ENCODE measurements at places on chromosomes 3 and 15.

DNA sequence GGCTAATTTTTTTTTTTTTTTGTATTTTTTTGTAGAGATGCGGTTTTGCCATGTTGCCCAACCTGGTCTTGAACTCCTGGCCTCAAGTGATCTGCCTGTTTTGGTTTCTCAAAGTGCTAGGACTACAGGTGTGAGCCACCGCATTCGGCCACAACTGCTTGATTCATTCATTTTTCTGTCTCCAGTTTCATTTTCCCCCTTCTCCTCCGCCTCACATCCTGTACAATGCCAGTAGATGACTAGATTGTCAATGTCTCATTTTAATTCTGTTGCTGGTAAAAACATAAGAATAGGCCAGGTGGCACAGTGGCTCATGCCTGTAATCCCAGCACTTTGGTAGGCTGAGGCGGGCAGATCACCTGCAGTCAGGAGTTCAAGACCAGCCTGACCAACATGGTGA, 12.0 kb upstream of the ZNF592 start:
- no peak overlapping the region for H3K4me3 ChIP-seq
- no peak for DNase-seq
- H3K36me3 ChIP-seq, result no peaks in the 10 kb centered on the region
- no peaks in the 10 kb centered on the region for H3K27me3 ChIP-seq
- H3K27ac ChIP-seq, result peak overlapping the region; percentile 85

GRCh38 chr15:71304681-71305080, 189.4 kb downstream of the THSD4 start:
- H3K36me3 ChIP-seq, result no peaks in the 10 kb centered on the region
- no peak for DNase-seq
- H3K27me3 ChIP-seq, result no peaks in the 10 kb centered on the region
- H3K27ac ChIP-seq, result no peak overlapping the region
- H3K4me3 ChIP-seq, result no peak overlapping the region

GRCh38 chr3:24154013-24154695, 209.1 kb downstream of the NR1D2 start:
- no peak overlapping the region for H3K4me3 ChIP-seq
- no peaks in the 10 kb centered on the region for H3K27me3 ChIP-seq
- DNase-seq, result no peak

DNA sequence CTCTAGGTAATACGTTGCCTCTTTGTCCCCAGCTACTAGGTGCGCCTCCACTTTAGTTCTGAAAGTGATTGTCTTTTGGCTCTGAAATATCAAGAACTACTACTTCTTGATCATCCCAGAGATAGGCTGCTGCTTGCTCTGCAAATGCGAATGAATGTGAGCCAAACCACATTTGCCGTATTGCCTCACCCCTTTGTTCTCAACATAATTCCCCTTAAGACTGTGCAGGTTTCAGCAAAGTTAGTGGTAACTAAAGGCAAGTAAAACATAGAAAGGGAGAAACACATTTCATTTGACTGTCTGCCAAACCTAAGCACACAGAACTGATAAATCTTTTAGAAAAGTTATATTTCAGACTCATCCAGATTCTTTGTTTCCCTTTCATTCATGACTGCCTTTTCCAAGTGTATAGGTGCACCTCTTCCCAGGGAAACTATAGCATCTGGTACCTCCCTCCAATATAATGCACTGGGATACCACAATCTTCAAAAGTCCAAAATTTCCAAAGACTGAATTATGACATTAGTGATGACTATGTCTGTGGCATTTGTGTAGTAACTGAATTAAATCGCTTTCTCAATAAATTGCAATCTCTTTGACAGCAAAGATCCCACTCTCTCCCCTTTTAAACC, 720.6 kb upstream of the CBLB start:
- H3K36me3 ChIP-seq, result no peaks in the 10 kb centered on the region
- no peaks in the 10 kb centered on the region for H3K27me3 ChIP-seq
- no peak overlapping the region for H3K27ac ChIP-seq
- no peak for DNase-seq

DNA sequence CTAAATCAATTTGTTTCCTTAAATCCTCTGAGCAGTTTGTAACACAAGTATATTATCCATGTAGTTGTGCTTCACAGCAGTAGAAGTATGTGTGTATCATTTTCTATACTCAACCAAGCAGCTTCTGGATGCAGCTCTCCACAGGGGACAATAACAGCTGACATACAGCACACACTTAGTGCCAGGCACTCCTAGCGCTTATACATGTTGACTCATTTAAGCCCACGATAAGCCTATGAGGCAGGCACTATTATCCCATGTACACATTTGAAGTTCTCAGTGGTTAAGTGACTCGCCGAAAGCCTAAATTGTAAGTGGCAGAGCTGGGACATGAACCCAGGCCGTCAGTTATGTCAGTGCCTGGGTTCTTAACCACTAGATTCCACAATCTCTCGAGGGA, 20.3 kb upstream of the LPP start:
- H3K36me3 ChIP-seq, result no peaks in the 10 kb centered on the region
- DNase-seq, result no peak
- H3K27me3 ChIP-seq, result no peaks in the 10 kb centered on the region
- H3K27ac ChIP-seq, result no peak overlapping the region

DNA sequence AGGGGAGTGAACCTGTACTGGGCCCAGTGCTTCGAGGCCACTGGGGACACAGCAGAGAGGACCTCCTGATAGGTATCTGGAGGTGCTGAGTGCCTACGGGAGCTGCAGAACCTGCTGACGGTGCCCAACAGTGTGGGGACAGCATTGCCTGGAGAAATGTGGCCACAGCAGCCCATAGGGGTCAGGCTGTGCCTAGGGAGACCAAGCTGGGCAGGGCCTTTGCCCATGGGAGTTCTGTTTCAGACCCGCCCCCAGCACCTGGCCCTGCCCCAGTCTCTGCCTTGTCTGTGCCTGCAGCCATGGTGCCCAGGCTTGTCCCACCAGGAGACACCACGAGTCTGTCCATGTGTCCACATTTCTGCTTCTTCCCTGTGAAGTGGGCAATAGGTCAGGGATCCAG, 15.3 kb upstream of the RPL32 start:
- no peak overlapping the region for H3K27ac ChIP-seq
- DNase-seq, result no peak
- H3K4me1 ChIP-seq, result no peaks in the 10 kb centered on the region
- no peaks in the 10 kb centered on the region for H3K27me3 ChIP-seq

GRCh38 chr3:51445544-51446280, 54.1 kb downstream of the DCAF1 start:
- no peaks in the 10 kb centered on the region for H3K4me1 ChIP-seq
- H3K27me3 ChIP-seq, result no peaks in the 10 kb centered on the region
- H3K4me3 ChIP-seq, result no peak overlapping the region

DNA sequence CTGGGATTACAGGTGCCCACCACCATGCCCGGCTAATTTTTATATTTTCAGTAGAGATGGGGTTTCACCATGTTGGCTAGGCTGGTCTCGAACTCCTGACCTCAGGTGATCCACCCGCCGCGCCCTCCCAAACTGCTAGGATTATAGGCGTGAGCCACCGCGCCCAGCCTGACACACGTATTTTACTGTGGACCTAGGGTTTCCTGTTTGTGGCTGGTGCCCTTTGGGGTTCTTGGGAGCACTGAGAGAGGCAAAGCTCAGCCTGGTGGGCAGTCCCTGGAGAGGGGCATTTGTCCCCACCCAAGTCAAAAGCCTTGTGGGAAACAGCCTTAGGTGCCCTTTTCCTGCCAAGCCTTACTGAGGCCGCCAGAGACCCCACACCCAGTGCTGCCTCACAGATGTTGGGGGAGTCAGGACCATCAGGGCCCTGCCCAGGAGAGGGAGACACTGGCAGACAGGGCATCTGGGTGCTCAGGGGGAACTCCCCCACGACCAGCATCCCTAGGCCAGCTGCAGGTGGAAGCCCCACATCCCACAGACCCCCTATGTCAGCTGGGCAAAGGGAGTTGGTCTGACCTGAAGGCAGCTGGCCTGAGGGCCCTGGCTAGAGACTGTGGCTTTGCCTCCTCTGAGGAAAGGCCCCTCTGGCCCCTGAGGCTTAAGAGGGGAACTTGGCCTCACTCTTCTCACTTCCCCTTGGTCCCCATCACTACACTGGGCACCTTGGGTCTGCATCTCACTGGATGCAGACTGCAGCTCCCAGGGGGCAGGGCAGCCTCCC, 35.1 kb downstream of the DNAH1 start:
- H3K4me3 ChIP-seq, result no peak overlapping the region
- H3K27me3 ChIP-seq, result no peaks in the 10 kb centered on the region
- no peaks in the 10 kb centered on the region for H3K4me1 ChIP-seq
- no peaks in the 10 kb centered on the region for H3K36me3 ChIP-seq
- DNase-seq, result no peak
- H3K27ac ChIP-seq, result no peak overlapping the region

DNA sequence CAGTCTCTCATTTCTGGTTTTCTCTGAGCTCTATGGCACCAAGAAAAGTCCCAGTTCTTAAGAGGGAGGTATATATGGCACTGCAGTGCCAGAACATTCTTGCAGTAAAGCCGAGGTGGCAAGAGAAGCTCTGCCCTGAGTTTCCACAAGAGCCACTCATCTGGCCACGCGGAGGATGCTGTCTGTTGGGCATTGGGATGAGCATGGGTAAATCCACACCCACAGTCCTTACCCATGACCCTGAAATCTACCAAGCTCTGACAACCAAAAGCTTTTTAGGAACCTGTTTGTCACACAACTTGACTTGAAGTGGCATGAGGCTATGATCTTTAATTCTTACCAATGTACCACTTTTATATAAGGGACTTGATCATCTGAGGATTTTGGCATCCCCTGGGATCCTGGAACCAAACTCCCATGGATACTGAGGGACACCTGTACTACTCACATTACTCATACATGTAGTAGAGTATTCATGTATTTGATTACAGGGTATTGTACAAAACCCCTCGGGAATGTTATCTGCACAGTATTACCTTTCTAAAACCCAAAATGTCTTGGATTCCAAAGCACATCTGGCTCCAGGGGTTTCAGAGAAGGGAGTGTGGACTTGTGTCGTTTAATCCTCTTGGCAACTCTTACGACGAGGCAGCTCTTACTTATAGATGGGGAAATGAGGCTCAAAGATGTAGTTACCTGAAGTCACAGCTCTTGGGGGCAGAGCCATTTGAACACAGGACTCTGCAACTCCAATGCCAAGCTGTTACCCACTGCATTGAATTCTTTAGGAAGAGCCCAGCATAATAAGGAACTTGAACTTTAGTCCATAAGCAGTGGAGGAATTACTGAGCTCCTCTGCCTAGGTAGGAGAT, 8.8 kb downstream of the RPL32 start:
- H3K4me3 ChIP-seq, result no peak overlapping the region
- no peaks in the 10 kb centered on the region for H3K27me3 ChIP-seq
- H3K36me3 ChIP-seq, result peaks cover 26% of the 10 kb centered on the region
- H3K4me1 ChIP-seq, result no peaks in the 10 kb centered on the region
- DNase-seq, result no peak
- H3K27ac ChIP-seq, result no peak overlapping the region

DNA sequence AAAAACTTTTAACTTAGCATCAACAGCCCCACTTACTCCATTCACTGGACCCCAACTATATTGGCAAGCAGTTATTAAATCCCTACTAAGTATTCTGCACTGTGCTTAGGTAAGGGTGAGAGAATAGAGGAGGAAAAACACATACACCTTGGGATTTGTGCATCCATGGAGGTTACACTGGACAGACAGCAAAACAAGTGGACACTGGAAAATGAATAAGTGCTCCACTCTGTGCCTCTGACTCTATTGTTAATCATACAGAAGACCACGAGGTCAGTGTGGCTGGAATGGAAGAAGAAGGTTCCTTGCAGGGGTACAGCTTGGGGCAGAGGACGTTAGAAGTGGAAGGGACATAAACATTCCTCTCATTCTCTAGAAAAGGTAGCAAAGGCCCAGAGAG, 3.2 kb downstream of the ADCY5 start:
- peaks cover 6% of the 10 kb centered on the region for H3K4me1 ChIP-seq
- H3K27ac ChIP-seq, result no peak overlapping the region
- H3K36me3 ChIP-seq, result no peaks in the 10 kb centered on the region
- DNase-seq, result no peak

- no peak overlapping the region for H3K27ac ChIP-seq
- DNase-seq, result no peak
- no peak overlapping the region for H3K4me3 ChIP-seq
- H3K36me3 ChIP-seq, result no peaks in the 10 kb centered on the region
- H3K27me3 ChIP-seq, result no peaks in the 10 kb centered on the region
Observed at GRCh38 chr3:73215281-73215680, 153.8 kb downstream of the EBLN2 start.

DNA sequence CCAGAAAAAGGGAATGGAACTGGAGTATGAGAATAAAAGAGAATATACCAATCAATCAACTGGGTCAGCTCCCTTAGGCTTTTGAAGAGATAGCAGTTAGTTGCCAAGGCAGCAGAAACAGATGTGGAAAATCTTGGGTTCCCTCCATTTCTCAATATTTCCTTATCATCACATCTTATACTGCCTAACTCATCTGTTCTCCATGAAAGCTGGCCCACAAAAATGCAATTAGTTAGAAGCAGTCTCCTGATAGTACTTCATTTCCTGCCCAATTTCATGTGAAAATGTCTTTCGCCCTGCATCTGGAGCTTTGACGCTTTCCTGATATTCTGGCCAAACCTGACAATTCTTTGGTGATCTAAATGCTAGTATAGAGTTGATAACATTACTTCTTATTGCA, 30.1 kb upstream of the SPTSSB start:
- no peaks in the 10 kb centered on the region for H3K27me3 ChIP-seq
- no peak overlapping the region for H3K27ac ChIP-seq
- H3K4me1 ChIP-seq, result no peaks in the 10 kb centered on the region
- no peak for DNase-seq
- H3K36me3 ChIP-seq, result no peaks in the 10 kb centered on the region
- H3K4me3 ChIP-seq, result no peak overlapping the region

GRCh38 chr15:90648137-90649070, 68.7 kb upstream of the BLM start:
- peak overlapping the region; percentile 62 for H3K27ac ChIP-seq
- H3K4me1 ChIP-seq, result peaks cover 6% of the 10 kb centered on the region
- peak overlapping the region; percentile 11 for H3K4me3 ChIP-seq
- peak; percentile 75 for DNase-seq

DNA sequence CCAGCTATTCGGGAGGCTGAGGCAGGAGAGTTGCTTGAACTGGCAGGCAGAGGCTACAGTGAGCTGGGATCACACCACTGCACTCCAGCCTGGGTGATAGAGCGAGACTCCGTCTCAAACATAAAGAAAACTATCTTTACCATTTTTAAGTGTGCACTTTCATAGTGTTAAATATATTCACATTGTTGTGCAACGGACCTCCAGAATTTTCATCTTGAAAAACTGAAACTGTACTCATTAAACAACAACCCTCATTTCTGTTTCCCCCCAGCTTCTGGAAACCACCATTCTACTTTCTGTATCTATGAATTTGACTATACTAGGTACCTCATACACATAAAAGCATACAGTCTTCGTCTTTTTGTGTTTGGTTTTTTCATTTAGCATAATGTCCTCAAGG, 375.1 kb downstream of the SHQ1 start:
- no peak overlapping the region for H3K27ac ChIP-seq
- H3K36me3 ChIP-seq, result no peaks in the 10 kb centered on the region
- H3K4me3 ChIP-seq, result no peak overlapping the region
- DNase-seq, result no peak
- H3K4me1 ChIP-seq, result no peaks in the 10 kb centered on the region
- no peaks in the 10 kb centered on the region for H3K27me3 ChIP-seq

GRCh38 chr3:54347060-54347459, 224.7 kb downstream of the CACNA2D3 start:
- no peaks in the 10 kb centered on the region for H3K36me3 ChIP-seq
- H3K4me1 ChIP-seq, result no peaks in the 10 kb centered on the region
